ENCODE measurements at places on chromosomes 1 and 21.

DNA sequence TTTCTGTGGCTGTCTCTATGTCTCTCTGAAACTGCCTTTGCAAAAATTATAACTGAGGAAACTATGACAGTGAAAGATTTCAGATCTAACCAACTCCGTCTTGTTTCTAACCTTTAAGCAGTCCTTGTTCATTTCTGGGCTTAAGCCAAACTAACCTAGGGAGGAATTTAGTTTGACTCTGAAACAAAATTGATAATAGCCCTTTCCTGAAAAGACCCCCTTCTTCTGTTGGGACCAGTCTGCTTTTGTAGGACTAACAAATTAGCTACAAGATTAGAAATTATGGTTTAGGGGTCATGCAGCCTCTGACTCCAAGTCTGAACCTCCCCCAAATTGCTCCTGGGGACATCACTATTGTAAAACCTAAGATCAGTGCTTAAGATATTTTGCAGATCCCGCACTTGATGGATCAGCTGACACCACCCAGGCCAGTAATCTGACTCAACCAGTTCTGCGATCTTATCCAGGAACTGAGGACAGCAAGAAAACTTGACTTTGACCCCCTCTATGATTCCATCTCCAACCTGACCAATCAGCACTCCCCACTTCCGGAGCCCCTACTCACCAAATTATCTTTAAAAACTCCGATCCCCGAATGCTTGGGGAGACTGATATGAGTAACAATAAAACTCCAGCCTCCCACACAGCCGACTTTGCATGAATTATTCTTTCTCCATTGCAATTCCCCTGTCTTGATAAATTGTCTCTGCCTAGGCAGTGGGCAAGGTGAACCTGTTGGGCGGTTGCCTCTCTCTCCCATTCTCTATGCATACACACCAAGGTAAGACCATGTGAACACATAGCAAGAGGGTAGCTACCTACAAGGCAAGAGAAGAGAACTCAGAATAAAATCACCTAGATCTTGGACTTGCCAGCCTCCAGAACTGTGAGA lies 11.1 kb upstream of the TRIM63 start:
- DNase-seq = no peak

- DNase-seq = no peak
These were observed 40.8 kb upstream of the PPP2R5A start for GRCh38 chr1:212244441-212244840.

GRCh38 chr1:225770561-225771248 lies 6.9 kb upstream of the SRP9 start:
- no peak for DNase-seq

GRCh38 chr1:226365831-226366231 lies 42.1 kb downstream of the PARP1 start:
- DNase-seq = no peak

- DNase-seq = no peak
These were observed 52.1 kb downstream of the ZSCAN20 start for GRCh38 chr1:33524586-33524985.

DNA sequence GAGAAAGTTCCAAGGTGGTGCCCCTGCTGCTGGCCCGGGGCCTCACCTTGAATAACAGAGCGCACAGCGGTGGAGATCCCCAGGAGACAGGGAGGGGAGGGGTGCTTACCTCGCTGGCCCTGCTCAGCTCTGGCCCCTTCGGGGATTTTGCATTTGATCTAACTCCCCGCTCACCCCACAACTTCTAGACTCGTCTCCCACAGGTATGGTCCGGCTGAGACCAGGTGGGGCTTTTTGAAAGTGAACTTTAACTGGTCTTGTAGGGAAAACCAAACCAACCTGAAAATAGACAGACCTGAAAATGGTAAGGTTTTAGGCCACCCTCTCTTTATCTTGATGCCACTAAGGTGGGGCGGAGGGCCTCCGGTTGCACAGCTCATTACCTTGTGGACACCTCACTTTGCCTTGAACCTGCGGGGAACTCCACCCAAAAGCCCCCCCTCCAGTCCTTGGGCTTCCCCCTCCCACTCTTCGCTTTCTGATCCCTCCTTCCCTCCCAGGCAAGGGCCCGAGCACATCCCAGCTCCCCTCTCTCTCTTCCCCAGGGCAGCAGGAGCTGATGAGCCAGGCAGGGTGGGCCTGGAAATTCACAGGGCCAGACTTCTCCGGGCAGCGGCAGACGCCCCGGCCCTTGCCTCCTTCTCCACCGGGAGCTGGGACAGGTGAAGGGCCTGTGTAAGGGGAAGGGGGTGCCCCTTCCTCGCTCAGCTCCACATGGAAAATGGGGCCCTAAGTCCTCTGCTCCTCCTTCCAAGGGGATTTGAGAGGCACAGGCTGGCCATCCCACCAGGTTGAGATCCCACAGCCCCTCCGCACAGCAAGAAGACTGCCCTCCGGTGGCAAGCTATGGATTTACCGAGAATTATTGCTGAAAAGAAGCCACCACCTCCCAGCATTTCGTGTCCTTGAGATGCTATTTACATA lies 16.1 kb downstream of the TNFRSF8 start:
- no peak for DNase-seq

DNA sequence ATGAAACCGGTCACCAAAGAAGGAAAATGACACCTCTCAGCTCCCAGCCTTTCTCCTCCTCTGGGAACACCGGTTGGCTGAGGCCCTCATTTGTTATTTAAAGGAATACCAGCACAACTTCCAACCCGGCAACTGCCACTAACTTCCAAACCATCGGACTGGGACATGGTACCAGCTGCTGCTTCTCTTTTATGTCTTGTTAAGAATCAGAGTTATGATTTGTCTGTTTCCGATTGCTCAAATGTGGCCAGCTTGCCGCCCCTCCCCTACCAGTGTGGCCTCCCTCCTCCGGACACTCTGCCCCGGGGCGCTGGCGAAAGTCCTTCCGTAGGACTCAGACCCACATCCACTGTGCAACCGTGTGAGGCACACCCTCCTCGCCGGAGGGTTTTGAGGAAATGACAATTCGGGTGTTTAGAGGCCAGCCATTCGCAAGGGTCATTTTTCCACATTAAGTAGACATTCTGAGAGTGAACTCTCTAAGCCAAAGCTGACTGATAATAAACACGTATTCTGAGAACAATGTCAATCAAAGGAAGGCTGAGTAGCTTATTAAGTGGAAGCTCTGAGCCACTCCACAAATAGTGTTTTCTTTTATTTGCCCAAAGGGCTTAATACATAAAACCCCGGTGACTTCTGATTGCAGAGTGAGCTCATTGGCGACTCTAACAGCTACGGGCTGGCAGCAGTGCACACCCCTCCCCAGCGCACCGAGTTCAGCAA lies 5.5 kb downstream of the RIPK4 start:
- no peak for DNase-seq

DNA sequence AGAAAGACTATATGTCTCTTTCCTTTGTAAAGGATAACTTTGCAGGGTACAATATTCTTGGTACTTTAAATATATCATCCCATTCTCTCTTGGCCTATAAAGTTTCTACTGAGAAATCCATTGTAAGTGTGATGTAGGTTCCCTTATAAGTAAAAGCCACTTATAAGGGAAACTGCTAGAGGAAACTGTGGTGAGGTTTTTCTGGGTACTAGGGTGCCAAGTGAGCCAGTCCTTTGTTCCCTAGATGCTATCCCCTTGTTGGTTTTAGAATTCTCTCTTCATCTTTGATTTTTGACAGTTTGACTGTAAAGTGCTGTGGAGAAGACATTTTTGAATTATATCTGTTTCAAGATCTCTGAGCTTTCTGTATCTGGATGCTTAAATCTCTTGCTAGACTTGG lies 108.9 kb upstream of the NEK7 start:
- DNase-seq = no peak

DNA sequence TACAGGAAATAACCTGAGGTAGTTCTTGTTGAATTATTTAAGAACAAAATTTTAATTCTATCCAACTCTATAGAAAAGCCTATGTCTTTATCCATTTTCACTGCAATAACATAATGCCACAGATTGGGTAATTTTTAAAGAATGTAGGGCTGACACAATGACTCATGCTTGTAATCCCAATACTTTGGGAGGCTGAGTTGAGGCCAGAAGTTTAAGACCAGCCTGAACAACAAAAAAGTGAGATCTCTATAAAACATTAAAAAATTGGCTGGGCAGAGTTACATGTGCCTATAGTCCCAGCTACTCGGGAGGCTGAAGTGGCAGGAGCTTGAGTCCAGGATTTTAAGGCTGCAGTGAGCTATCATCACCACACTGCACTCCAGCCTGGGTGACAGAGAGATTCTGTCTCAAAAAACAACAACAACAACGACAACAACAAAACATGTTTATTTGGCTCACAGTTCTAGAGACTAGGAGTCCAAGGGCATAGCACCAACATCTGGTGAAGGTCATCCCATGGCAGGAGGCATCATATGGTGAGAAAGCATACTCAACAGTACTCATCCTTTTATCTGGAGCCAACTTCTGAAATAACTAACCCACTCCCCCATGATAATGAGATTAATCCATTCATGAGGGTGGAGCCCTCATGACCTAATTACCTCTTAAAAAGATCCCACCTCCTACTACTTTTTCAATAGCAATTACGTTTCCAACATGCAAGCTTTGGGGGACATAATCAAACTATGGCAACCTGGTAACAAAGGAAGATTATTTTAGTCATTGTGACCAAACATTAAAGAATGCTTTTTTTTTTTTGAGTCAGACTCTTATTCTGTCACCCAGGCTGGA lies 59.6 kb downstream of the ABL2 start:
- DNase-seq = no peak

DNA sequence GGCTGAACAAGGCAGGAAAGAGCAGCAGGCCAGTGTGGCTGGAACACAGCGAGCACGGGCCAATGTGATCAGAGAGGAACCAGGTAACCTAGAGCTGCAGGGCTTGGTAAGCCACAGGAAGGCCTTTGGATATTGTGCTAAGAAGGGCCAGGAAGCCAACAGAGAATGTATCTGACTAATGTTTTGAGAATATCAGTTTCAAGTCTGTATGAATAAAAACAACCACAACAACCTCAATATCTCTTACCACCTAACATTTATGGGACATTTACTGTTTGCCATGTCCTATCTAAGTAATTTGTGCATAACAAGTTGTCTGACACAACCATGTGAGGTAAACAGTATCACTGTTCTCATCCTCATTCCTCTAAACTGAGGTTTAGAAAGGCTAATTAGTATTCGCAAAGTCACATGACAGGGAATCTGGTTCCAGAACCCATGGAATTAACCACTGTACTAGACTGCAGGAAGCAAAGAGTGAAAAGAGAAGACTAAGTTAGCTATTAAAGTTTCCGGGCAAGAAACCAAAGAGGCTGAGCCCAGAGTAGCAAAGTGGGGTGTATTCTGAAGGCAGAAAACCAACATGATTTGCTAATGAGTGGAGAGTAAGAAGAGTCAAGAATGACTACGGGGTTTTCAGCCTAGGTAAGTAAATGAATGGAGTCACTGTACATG lies 38.9 kb downstream of the SPRTN start:
- DNase-seq = no peak

GRCh38 chr1:225637651-225638199 lies 15.2 kb downstream of the ENAH start:
- DNase-seq = no peak

GRCh38 chr1:95312181-95312580 lies 78.2 kb downstream of the RWDD3 start:
- no peak for DNase-seq

All from epithelial cell of prostate (primary cell).